Mesothelial cell of epicardium (in vitro differentiated cells): ENCODE measurements at places on chromosomes 7 and 10. TPM values are rescaled to one million over a fixed set of nuclear protein-coding genes. Genes with fewer than 3 reads are reported as not detected.

TMEM270 gene
- not detected in 3 replicates for total RNA-seq

LIPM gene
- not detected in 3 replicates for total RNA-seq

INSIG1 gene
- total RNA-seq = 38.2 to 44.3 TPM (median 39.1 TPM) in 3 replicates

BTBD16 gene
- total RNA-seq = not detected in 3 replicates

CCDC172 gene
- total RNA-seq = not detected in 3 replicates

CALML3 gene
- 0.07 TPM in 1 of 3 replicates, not detected in the others for total RNA-seq

FGL2 gene
- total RNA-seq = 0.05 TPM in 1 of 3 replicates, not detected in the others

HYAL4 gene
- total RNA-seq = not detected in 3 replicates

HEPACAM2 gene
- not detected in 3 replicates for total RNA-seq

SORCS3 gene
- total RNA-seq = 0.04 to 0.11 TPM (median 0.09 TPM) in 3 replicates

PNLIPRP1 gene
- total RNA-seq = not detected in 3 replicates

MYO1G gene
- 0.65 to 0.69 TPM (median 0.66 TPM) in 3 replicates for total RNA-seq

GPRIN2 gene
- total RNA-seq = 19.6 to 20.7 TPM (median 20.3 TPM) in 3 replicates

AS3MT gene
- total RNA-seq = 8.7 to 12.8 TPM (median 8.7 TPM) in 3 replicates

ARHGEF35 gene
- 14.9 to 15.9 TPM (median 15.0 TPM) in 3 replicates for total RNA-seq

NPC1L1 gene
- total RNA-seq = 0.07 to 0.20 TPM in 2 of 3 replicates, not detected in the other

POMZP3 gene
- total RNA-seq = 14.7 to 15.8 TPM (median 15.7 TPM) in 3 replicates

HABP2 gene
- total RNA-seq = 0.13 TPM in 1 of 3 replicates, not detected in the others

MMD2 gene
- not detected in 3 replicates for total RNA-seq

CUTC gene
- 10.4 to 13.3 TPM (median 10.6 TPM) in 3 replicates for total RNA-seq

TRIM4 gene
- total RNA-seq = 13.1 to 14.1 TPM (median 13.6 TPM) in 3 replicates

GPR158 gene
- 7.3 to 7.9 TPM (median 7.5 TPM) in 3 replicates for total RNA-seq

SMC3 gene
- 44.7 to 47.2 TPM (median 47.1 TPM) in 3 replicates for total RNA-seq

ATRNL1 gene
- 39.5 to 43.4 TPM (median 39.6 TPM) in 3 replicates for total RNA-seq

UTF1 gene
- total RNA-seq = not detected in 3 replicates

OPN4 gene
- not detected in 3 replicates for total RNA-seq

SPAG6 gene
- total RNA-seq = 0.16 to 0.45 TPM (median 0.18 TPM) in 3 replicates

SLC16A9 gene
- 16.0 to 18.0 TPM (median 17.6 TPM) in 3 replicates for total RNA-seq

STAG3 gene
- 0.94 to 1.9 TPM (median 1.4 TPM) in 3 replicates for total RNA-seq

MRPL32 gene
- 52.0 to 53.5 TPM (median 53.0 TPM) in 3 replicates for total RNA-seq

CCDC3 gene
- total RNA-seq = 5.2 to 5.7 TPM (median 5.4 TPM) in 3 replicates

OR6V1 gene
- not detected in 3 replicates for total RNA-seq

TMEM176A gene
- 2.5 to 3.6 TPM (median 3.1 TPM) in 3 replicates for total RNA-seq
